HAP-1 (cell line): ENCODE measurements at places on chromosomes 1 and 21.
A peak's percentile ranks its signal among the peaks of the same experiment; 100 is the strongest.

- DNase-seq = no peak
These were observed 50.4 kb upstream of the RIPK4 start for GRCh38 chr21:41817228-41817627.

GRCh38 chr1:201145132-201145531, 9.1 kb downstream of the TMEM9 start:
- no peak for DNase-seq

DNA sequence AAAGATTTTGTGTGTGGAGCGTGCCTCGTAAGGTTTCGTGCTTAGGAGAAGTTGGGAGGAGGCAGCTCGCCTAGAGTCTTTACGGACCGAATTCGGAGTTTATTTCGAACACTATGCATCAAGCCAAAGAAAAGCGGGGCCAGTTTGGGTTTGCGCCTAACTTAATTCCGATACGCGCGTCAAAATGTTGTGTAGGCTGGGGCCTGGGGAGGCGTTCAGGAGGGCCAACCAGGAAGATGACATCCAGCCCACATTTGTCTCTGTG, 6.4 kb downstream of the FOXD2 start:
- DNase-seq = no peak

DNA sequence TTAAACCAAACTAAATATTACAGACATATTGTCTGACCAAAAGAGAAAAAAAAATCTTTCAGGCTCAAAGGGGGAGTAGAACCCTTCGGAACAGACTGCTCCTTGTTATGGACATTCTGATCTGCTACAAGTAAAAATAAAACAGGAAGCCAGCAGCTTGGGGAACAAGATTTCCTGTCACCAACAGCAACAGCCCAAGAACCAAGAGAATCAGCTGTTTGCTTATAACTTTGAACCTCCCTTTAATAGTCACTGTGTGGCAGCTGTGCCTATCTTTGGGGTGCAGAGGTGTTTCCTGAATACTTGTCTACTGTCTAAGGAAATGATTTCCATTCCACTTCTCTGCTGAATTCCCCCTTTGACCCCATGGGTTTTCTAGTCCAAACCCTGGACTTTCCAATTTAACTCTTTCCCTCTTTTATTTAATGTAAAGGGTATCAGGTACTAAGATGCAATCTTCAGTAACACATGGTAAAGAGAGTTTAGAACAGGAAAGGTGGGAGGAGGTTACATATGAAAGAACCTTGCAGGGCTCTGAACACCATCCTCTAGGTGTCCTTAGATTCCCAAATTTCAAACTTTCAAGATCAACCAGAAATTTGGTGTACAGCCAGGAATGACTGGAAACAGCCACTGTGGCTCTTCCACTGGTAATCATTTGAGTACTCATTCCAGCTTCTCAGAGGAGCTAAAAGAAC, 38.6 kb downstream of the GPR3 start:
- DNase-seq = no peak

DNA sequence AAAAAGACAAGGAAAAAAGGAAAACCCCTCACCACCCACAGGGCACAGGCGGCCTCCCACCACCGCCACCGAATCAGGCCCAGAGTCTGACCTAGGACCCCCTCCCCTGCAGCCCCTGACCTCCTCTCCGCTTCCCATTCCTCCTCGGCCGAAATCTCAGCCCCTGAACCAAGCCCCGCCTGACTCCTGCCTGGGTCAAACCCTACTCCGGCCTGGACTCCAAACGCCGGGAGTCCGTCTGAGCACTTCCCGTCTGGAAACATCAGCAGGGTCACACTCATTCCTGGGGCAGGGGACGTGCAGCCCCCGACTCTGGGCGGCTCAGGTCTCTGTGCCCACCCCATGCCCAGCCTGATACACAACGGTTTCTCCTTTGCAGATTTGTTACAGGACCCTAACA, 26.4 kb upstream of the SUMO3 start:
- no peak for DNase-seq

- no peak for DNase-seq
These were observed 13.2 kb downstream of the DISC1 start for GRCh38 chr1:231639819-231640218.

DNA sequence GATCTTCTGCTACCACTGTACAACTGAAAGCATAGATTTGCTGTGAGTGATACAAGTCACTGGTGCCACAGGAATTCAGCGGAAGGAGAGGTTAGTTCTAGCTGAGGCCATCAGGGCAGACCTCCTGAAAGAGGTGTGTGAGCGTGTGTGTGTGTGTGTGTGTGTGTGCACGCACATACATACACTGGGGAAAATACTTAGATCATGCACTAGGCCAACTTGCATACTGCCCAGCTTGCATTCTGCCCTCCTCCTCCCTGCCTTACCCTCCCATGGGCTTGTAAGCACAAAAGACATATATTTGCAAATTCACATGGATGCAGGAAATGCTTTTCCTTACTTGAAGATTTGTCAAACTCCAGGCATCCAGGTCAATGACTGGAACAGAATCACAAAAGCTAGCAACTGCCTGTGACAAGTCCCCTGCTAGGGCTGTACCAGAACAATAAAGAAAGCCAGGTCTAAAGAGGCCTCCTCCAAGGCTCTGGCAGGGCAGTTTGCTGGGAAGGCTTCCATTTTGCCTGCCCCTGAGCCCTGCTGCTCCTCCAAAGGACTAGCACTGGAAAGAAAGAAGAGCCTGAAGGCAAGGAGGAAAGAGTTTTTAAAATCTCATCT, 23.2 kb downstream of the PLEKHA6 start:
- DNase-seq = no peak

GRCh38 chr1:224745924-224746323, 129.8 kb downstream of the CNIH3 start:
- no peak for DNase-seq

DNA sequence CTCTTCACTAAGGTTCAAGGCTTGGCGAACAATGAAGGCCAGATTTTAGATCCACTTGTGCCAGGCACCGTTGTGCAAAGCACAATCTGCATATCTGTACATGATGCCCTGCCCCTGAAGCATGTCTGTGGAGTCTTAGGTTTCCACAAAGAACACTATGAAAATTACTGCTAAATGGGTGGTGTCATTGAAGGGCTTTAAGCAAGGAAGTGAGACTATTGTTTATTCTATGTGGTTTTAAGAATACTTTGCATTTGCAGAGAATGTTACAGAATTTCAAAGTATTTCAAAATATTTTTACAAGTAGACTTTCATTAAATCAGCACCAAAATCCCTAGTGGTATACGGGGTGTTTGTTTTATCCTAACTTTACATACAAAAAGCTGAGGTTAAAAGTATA, 8.8 kb downstream of the TSEN15 start:
- DNase-seq = peak; percentile 56

GRCh38 chr21:38170704-38171682, 85.8 kb upstream of the KCNJ15 start:
- DNase-seq = no peak

- DNase-seq = peak; percentile 24
These were observed 20.6 kb upstream of the TBX15 start for GRCh38 chr1:119008483-119009311.

GRCh38 chr1:209434631-209435217, 148.8 kb upstream of the CAMK1G start:
- DNase-seq = no peak

GRCh38 chr1:111286912-111287311, 3.7 kb upstream of the CHIA start:
- DNase-seq = no peak

- no peak for DNase-seq
These were observed 68.1 kb downstream of the VWA5B1 start for GRCh38 chr1:20358761-20359263.

DNA sequence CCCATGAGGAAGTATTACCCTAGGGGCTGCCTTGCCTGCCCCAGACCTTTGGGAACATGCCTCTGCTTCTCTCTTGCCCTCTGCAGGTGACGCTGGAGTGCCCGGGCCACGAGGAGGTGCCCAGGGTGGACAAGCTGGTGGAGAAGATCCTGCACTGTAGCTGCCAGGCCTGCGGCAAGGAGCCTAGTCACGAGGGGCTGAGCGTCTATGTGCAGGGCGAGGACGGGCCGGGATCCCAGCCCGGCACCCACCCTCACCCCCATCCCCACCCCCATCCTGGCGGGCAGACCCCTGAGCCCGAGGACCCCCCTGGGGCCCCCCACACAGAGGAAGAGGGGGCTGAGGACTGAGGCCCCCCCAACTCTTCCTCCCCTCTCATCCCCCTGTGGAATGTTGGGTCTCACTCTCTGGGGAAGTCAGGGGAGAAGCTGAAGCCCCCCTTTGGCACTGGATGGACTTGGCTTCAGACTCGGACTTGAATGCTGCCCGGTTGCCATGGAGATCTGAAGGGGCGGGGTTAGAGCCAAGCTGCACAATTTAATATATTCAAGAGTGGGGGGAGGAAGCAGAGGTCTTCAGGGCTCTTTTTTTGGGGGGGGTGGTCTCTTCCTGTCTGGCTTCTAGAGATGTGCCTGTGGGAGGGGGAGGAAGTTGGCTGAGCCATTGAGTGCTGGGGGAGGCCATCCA, 7.8 kb upstream of the HTR6 start:
- DNase-seq = no peak

DNA sequence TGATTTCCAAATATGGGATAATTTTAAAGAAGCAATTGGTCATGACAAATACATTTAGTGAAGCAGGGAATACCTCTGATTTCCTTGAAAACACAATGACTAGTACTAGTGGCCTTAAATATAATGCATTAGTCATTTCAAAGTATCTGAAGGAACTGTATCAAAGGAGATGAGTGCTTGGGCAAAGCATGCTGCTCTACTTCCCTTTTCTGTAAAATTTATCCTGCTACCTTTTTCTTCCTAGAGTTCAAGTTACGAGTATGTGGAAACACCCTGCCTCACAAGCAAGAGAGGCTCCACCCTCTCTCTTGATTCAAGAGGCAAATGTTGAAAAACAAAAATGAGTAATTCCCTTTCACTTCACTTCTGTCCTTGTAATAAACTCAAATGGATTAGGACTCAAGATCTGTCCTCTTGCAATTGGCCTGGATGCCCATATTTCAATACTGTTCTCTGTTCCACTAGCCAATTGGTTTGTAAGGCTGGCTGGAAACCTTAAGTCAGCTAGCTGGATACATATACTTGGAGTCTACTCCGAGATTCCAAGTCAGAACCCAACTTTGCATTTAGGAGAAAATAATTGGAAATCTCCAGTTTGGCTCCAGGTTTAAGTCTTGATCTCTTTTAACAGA, 92.5 kb downstream of the CDC42BPA start:
- no peak for DNase-seq

GRCh38 chr1:219428651-219429050, 184.3 kb downstream of the ZC3H11B start:
- no peak for DNase-seq

DNA sequence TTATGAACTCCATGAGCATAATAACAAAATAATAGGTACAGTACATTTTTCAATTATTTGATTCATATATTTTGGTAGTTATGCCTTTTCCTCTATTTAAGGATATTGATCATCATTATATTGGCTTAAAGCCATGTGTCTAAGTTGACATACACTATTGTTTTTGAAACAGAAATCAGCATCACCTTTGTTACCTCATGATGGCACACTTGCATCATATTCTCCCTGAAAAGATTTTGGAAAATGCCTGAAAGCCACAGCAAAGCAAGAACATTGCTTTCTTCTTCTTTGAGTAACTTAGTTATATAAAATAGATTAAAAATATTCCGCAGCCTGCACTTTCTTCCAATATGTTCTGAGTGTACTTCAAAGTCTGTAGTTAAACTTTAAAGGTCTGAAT, 33.3 kb downstream of the TMPRSS15 start:
- no peak for DNase-seq

- DNase-seq = no peak
These were observed 7.7 kb downstream of the ANKRD35 start for GRCh38 chr1:145877923-145878486.

DNA sequence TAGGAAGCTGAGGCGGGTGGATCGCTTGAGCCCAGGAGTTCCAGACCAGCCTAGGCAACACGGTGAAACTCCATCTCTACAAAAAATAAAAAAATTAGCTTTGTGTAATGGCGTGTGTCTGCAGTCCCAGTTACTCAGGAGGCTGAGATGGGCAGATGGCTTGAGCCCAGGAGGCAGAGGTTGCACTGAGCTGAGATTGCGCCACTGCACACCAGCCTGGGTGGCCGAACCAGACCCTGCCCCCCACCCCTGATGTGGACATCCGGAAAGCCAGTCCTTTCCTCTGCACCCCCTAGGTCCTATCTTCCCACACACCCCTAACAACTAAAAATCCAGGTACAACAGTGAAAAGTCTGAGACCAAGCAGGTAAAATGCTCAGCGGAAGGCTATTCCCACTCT, 71.9 kb downstream of the PLD5 start:
- no peak for DNase-seq

GRCh38 chr1:63103682-63104081, 218.7 kb upstream of the FOXD3 start:
- no peak for DNase-seq

DNA sequence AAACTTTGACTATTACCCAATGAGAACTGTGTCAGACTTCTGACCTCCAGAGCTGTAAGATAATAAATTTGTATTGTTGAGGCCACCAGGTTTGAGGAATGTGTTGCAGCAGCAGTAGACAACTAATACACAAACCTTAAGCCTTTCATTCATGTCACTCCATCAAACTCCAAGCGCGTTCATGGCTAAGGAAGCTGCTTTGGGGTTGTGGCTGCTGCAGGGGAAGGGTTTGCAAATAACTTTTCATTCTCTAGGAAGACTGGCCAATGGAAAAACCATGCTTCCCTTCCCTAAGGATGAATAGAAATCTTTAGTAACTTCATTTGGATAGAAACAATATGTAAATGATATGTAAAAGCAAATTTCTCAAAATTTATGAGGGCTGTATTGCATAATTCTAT, 170.4 kb downstream of the RHOU start:
- no peak for DNase-seq

- peak; percentile 95 for DNase-seq
These were observed 15.9 kb downstream of the SARS1 start for GRCh38 chr1:109229531-109230127.

DNA sequence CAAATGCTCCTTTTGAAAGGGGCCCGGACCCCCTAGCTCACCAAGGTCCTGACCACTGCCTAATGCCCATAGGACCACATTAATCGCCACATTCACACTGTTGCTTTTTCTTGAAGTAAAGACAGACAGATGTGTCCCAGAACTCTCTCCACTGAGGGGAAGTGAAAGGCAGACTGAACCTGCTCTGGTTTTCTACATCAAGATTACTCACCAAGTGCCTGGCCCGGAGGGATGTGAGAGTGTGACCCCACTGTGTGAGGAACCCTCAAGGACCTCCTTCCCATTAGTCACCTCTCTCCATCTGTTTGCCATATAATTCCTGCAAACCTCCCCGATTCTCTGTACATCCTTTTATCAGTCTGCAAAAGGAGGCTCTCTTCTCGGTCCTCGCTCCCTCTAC, 381.5 kb downstream of the OMA1 start:
- no peak for DNase-seq
